ENCODE measurements at places on chromosomes 7 and 10.

GRCh38 chr7:50367100-50367499, 62.6 kb downstream of the IKZF1 start:
- no peak for DNase-seq

DNA sequence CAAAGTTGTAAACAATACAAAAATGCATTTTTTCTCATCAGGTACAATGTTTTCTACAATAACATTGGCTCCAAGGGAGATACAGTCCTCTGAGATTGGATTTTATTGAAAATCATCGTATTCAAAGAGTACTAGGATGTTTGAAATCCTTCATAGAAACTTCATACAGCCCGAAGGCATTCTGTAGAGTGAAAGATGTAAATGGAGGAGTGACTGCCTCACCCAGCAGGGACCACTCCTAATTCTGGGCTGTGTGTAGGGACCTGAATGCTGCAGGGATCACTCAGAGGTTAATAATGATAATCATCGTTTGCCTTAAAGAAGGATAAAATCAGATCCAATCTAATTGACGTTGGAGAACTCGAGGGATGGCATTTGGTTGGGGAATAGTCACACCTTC, 198.6 kb downstream of the HECW1 start:
- DNase-seq, result no peak

DNA sequence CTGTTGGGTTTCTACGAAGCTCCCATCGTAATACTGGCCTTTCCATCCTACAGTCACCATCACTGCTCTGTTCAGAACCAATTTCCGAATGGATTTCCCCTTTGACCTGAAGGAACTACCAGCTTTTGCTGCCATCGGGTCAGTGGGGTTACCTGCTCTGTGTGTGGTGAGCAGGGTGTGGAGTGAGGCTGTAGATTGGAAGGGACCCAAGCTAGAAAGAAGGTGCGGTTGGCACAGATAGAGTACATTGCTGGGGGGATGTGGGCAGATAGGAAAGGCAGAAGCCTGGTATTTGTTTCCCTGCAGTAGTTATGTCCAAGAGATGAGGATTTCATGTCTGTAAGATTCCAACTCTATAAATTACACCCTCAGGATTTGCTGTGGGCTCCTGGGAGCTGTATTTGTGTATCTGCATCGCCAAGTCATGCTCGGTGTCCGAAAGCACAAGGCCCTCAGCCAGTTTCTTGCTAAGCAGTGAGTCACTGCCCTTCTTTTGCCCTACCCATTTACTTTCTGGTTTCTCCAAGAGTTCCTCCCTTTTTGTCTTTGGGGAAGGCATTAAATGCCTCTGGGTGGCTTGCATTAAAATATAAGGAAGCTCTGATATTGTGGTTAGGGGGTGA, 15.4 kb downstream of the CLCN1 start:
- peak; percentile 78 for DNase-seq

- DNase-seq, result no peak
Measured at GRCh38 chr10:17682236-17682946, 38.4 kb downstream of the STAM start.

GRCh38 chr7:143396625-143397556, 11.8 kb downstream of the EPHA1 start:
- DNase-seq, result no peak

- no peak for DNase-seq
Measured at GRCh38 chr7:156820445-156821063, 72.4 kb downstream of the LMBR1 start.

DNA sequence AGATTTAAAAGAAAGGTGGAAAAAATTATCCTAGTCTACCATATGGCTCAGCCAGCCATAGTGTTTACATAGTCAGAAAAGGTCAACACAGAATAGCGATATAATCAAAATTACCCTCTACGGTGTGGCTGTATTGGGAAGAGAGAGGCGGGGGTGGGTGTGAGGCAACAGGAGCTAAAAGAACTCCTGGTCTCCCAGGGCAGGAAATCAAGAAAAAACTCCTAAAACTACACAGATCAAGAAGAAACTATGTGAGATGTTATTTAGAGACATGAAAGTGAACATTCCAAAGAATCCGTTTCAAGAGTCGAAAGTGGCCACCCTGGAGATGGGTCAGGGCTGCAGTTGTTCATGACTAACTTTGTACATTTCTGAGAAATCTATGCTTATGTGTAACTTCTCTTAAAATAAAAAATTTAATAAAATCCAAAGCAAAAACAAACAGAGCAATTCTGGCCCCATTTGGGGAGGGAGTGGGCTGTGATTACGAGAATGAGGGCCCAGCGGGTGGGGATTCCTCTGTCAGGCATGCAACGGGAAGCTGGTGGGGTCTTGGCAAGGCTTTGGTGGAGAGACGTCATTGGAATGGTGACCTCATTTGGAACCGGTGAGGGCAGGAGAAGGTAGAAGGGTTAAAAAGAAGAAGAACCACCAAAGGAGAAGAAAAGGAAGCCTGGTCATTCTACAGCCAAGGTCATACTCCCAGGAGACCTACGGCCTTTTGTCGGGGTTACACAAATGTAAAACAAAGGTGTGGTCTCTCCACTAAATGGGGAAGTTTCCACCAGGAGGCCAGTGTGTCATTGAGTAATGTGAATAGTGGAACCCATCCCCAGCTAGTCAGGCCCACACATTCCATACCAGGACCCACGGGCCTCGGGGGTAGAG, 71.2 kb upstream of the DUSP5 start:
- DNase-seq, result peak; percentile 92

DNA sequence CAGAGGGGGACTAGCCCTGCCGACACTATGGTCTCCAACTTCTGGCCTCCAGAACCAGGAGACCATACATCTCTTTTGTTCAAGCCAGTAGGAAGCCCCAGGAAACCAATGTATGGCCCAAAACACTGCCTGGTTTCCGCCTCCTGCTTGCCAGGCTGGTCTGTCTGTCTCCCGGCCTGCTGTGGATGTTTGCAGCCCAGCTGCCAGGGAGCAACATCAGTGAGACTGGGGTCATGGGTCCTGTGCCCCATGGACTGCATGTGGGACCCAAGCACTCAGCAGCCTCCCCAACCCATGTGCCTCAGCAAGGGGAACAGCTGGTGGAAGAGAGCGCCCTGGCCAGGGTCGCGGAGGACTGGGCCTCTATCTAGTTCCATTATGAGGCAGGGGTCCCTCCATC, 33.4 kb upstream of the NUB1 start:
- no peak for DNase-seq

DNA sequence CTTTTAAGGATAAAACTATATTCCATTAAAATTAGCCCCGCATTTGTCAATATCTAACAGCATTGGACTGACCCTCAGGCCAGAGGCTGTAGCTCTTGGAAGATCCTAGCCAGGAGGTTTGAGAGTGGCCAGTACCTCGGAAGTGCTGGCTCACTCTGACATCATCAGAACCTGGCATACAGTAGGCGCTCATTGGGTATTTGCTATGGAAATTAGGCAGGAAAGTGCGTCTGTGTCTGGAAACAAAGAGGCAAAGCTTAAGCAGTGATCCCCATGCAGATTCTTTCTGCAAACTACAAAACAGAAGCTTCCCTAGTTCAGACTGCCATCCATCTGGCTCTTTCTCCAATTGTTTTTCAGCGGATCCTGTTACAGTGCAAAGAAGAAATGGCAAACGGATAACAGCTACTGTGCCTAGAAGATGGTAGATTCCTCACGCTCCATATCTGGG, 1.7 kb upstream of the PRKCQ start:
- DNase-seq, result no peak

GRCh38 chr10:22618078-22618785, 96.1 kb downstream of the PIP4K2A start:
- peak; percentile 78 for DNase-seq

DNA sequence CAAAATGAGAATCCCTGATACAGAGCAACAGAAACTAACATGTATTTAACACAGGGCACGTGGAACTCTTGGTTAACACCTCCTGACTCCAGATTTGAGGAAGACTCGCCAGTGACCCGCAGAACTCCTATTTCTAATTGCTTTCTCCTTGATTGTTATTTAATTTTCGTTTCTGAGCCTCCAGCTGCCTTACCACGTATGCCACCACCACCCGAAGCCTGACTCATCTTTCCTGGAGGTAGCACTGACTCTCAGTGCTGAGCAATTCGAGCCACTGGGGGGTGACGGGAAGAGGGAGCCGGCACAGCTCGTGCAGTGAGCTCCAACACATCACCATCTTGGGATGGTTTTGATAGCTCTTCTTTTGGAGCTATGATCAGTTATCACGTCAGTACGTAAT, 273.9 kb upstream of the MGMT start:
- DNase-seq, result peak; percentile 6

DNA sequence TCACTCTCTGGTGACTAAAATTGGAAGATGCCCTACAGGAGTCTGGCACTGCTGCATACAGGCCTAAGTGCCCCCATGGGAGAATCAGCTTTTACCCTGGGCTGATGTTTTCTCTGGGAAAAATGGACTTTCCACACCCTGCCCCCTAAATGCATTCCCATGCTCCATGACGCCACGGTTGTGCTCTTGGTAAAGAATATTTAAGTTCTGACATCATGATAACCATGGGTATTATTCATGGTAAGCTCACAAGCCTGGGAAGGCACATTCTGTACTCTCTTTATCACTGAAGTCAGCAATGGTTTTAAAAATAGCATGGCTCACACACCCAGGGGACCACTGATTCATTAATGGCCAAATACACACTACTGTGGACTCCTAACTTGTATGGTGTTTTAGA, 43.4 kb downstream of the HIPK2 start:
- DNase-seq, result peak; percentile 97

DNA sequence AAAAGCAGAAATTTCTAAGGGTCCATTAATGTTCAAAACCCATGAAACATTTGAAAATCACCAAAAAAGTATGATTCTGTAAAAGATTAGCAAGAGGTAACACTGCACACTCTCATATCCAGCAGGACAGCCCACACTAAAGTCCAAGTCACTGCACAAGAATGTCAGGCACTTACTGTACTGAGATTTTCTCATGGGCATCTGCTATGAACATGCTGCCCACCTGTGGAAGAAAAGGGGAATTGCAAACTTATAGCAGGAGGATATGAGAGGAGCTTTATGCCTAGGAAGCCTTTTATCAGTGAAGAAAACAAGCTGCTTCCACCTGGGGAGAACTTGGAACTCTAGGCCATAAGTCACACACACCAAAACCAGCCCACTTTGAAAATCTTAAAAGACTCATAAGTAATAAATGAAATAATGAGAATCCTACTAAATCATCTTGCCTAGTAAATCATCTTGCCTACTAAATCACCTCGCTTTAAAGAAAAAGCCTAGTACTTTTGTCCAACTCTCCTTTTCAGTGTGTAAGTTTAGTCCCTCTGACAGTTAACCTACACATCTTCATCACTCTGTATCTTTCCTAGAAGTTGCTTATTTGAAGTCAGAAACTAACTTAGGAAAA, 46.1 kb downstream of the ARMH3 start:
- DNase-seq, result peak; percentile 90

GRCh38 chr7:132125096-132125495, 451.2 kb downstream of the PLXNA4 start:
- DNase-seq, result no peak

GRCh38 chr10:49112851-49113250, 2.5 kb downstream of the VSTM4 start:
- DNase-seq, result no peak

DNA sequence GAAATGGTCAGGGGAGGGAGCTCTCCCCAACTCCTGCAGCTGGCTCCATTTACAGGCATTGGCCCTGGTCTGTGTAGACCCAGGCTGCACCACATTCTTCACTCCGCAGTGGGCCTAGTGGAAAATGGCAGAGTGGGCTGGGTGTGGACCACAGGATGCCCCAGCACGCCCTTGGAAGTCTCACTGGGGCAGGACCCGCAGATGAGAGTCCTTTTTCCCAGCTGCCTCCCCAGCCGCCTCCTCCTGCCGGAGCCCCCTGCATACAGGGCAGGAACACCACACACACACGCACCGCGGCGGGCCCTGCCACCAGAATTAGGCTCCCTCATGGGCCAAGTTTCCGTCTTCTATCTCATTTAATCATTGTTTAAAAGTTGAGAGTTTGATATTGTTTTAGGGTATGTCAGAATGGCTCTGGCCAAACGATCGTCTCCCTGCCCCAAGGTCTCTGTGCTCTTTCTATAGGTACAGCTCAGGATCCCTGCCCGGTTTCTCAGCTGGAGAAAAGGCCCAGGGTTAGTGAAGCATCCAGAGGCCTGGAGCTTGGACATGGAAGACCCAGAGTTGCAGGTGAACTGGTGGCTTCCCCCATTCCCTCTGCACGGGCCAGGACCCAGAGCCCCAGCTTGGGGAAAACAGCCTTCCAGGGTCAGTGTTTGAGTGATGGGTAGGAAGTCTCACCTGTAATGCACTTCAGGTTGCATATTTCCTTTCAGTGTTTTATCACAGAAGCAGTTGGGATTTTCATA, 42.0 kb downstream of the ZNF467 start:
- DNase-seq, result no peak

DNA sequence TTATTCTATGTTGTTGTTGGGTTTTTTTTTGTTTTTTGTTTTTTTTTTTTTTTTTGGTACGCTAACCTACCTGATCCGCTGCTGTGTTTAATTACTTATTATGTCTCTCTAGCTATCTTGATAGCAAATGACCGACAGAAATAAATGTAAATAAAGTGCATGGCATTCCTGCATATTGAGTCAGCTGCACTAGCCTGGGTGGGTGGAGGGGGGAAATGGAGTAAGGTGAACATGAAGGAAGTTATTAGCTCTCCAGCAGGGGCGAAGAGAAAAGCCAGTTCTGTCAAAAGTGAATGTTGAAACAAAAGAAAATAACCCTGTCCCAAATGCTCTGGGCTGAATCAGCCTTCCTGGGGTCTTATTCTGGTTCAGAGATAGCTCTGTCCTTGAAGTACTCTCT, 210.7 kb upstream of the MDFIC start:
- DNase-seq, result peak; percentile 6

DNA sequence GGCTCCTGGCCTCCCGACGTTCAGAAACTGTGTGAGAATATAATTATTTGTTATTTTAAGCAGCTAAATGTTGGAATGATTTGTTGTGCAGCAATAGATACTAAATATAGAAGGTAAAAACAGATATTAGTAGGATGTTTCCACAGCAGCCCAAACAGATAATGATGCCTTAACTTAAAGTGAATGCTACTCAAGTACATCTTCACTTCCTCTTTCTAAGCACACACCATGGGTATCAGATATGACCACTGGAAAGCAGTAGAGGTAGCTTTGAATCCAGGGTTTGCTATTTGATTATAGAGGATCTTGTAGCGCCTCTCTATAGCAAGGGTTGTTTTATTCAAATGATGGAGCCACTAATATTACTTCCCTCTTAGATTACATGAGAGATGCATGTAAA, 38.2 kb upstream of the BET1 start:
- DNase-seq, result no peak

DNA sequence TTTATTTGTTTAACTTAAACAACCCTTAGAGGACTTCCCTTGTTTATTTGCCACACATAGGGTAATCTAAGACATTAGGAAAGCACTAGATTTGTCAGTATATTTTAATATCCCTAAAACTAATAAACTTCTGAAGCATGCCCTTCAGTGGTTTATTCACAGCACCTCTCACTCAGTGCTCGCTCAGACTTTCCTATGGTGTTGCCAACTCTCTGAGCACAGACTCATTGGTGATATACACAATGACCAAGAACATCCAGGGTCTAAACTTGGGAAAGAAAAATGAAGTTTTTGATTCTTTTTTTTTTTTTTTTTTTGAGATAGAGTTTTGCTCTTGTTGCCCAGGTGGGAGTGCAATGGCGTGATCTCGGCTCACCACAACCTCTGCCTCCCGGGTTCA, 82.2 kb downstream of the RAB11FIP2 start:
- DNase-seq, result no peak

GRCh38 chr10:34281661-34282582, 533.2 kb downstream of the PARD3 start:
- DNase-seq, result peak; percentile 20
